Immature natural killer cell (primary cell): ENCODE measurements at places on chromosomes 2 and 18. TPM values are rescaled to one million over a fixed set of nuclear protein-coding genes. Genes with fewer than 3 reads are reported as not detected.

DNA sequence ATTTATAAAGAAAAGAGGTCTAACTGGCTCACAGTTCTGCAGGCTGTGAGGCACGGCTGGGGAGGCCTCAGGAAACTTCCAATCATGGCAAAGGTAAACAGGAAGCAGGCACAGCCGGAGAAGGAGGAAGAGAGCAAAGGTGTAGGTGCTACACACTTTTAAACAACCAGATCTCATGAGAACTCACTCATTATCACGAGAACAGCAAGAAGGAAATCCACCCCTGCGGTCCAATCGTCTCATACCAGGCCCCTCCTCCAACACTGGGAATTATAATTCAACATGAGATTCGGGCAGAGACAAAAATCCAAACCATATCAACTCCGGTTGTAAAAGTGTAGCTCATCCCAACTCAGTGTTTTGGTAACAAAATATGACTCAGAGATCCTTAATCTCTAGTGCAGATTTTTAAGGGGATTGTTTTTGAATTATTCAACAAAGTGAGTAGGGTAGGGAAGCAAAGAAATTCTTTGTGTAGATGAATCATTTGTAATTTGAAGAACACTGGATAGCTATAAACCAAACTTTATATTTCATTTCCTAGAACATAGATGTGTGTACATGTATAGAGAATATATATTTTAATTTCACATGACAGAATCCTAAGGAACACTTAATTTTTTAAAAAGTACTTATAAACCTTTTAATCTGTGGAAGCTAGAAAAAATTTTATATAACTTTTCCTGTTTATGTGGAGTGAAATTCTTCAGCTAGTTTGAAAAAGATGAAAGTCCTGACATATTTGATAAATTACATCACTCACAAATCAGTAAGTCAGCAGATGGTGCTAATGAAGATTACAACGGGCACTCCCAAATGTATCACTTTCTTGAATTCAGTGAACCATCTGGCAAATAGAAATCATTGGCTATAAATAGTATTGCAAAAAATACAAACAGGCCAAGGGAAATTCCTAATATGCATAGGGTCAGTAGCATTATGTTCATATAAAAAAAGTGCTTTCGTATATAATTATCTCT is 130.1 kb downstream of the OLA1 start:
- no peak overlapping the region for H3K27ac ChIP-seq
- no peaks in the 10 kb centered on the region for H3K27me3 ChIP-seq
- H3K4me1 ChIP-seq, result no peaks in the 10 kb centered on the region
- DNase-seq, result no peak
- peaks cover 10% of the 10 kb centered on the region for H3K36me3 ChIP-seq

DNA sequence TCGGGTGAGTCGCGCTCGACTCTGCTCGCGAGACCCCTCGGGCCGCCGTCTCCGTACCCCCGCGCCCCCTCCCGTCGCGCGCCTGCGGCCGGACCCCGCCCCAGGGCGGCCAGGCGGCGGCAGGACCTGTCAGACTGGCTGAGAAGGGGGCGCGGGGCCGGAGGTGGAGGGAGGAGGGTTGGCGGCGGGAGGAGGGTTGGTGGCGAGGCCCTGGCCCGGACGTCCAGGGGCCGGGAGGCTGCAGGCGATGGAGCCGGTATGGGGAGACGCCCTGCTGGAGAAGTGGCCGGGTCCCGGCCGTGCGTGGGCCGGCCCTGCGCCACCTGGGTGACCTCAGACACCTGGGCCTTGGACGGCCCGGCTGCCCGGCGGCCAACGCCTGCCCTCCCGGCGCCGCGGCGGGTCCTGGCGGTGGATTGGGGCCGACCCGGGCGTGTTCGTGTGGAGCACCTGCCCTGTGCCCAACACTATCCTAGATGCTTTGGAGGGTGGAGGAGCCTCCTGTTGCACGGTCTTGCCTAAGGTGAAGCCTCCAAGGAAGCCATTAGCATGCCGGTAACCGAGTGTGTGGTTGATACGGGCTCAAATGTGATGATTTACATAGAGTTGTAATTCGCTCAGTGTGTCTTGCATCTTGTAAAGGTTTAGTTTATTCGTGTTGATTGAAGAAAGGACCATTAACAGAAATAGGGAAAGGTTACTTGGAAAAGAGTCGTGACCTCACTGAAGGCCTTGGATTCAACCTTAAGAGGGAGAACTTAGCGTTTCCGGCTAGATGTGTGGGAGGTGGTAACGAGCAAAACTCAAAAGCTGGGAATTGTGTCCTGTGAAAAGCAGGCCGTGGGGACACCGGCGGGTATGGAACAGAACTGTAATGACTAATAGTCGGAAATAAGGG is 550 bp downstream of the MYL12B start:
- peaks cover 8% of the 10 kb centered on the region for H3K36me3 ChIP-seq
- H3K27ac ChIP-seq, result peak overlapping the region; percentile 99

DNA sequence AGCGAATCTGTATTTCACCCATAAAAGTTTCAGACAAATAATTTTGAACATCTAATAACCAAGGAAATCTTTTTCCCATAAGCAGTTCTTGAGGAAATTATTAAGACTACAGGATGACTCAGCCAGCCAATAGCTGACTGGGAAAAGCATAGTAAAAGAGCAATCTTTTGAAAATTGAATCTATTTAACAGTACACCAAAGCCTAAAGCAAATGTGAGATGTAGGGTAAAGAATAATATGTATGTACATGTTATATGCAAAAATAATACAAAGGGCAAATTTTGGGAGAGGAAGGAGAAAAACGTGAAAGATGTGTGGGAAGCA is 12.6 kb upstream of the KDSR start:
- peaks cover 18% of the 10 kb centered on the region for H3K36me3 ChIP-seq
- H3K27ac ChIP-seq, result no peak overlapping the region

GRCh38 chr18:63087421-63088230 is 231.9 kb downstream of the BCL2 start:
- no peak overlapping the region for H3K27ac ChIP-seq
- no peak overlapping the region for H3K4me3 ChIP-seq
- no peaks in the 10 kb centered on the region for H3K36me3 ChIP-seq
- H3K4me1 ChIP-seq, result peaks cover under 1% of the 10 kb centered on the region

DNA sequence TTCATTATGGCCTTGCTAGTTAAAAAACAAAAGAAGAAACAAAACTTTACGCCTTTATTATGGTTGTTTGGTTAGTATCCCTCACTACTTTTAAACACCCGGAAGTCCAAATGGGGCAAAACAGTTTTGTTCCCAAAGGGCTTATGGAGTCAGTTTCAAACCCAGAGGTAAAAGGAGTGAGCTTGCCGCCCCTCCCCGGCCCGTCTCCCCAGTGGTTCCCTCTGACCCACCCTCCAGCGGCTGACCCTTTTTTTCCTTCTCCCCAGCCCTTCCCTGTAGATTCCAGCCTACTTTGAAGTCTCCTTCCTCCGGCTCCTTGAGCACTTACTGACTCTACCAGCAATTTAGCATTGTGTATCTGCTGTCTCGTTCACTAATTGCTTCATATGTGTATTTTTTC is 209.2 kb downstream of the ICOS start:
- peaks cover 2% of the 10 kb centered on the region for H3K27me3 ChIP-seq
- H3K4me3 ChIP-seq, result peak overlapping the region; percentile 84
- DNase-seq, result peak; percentile 2
- peaks cover 6% of the 10 kb centered on the region for H3K4me1 ChIP-seq

The CAVIN2 gene
- 0.34 TPM for polyA plus RNA-seq
